ENCODE measurements at places on chromosomes 2 and 18.

- no peak for DNase-seq
These were observed 123.4 kb downstream of the MRO start for GRCh38 chr18:50696436-50696835.

GRCh38 chr2:168312036-168312822 is 64.8 kb upstream of the STK39 start:
- no peak for DNase-seq

DNA sequence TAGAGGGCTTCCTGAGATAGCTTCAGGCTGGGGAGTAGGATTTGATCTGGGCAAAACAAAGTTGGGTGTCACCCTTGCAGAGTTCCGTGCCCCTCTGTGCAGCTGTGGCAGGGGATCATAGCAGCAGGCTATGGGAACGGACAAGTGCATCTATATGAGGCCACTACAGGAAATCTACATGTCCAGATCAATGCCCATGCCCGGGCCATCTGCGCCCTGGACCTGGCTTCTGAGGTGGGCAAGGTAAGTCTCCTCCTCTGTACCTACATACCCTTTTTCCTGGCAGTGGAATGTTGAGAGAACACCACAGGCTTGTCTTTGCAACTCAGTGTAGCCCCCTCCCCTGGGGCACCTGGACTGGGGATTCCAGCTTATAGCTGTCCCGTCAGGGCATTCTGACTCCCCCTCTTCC is 3.5 kb downstream of the WDR54 start:
- DNase-seq, result no peak

- DNase-seq, result no peak
These were observed 3.5 kb downstream of the FARP2 start for GRCh38 chr2:241359481-241360045.

- no peak for DNase-seq
These were observed 1.8 kb upstream of the ID2 start for GRCh38 chr2:8679827-8680731.

- no peak for DNase-seq
These were observed 46.0 kb upstream of the SPHKAP start for GRCh38 chr2:228227466-228227865.

DNA sequence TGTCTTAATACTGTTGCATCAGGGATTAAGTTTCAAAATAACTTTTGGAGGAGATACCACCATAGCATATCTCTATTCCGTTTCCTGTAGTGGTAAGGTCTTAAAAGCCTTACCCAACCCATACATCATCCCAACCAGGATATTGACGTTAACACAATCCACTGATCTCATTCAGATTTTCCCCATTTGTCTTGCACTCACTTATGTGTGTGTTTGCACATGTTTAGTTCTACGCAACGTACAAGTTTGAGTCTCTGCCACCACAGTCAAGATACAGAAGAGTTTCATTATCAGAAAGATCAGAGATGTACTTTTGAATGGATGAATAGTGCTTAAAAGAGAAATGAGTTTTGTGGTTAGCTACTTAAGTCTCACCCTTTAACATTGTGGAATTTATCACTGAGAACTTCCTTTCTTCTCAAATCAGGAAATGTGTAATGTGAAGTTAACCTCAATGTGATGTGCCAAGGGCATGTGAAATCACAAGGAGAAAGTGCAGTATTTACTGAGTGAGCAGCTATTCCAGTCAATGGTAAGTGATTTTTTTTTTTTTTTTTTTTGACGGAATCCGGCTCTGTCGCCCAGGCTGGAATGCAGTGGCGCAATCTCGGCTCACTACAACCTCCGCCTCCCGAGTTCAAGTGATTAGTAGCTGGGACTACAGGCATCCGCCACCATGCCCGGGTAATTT is 69.2 kb upstream of the EPHA4 start:
- DNase-seq, result no peak

DNA sequence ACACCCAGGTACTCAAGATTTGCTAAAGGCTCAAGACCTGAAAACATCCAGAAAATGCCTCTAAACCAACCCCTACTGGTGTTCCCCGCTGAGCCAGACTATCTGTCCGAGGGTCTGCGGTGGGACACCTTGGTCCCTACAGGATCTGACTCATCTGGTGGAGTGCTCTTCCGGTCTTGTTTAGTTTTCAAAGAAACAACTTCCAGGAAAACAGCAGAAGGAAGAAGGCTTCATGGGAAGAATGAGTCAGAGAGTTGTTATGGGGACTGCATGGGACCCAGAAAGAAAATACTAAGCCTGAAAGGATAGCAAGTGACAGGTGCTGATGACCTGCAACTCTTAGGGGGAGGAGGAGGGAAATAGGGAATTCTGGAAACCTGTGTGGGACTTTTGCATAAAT is 41.3 kb downstream of the ZFP36L2 start:
- no peak for DNase-seq

DNA sequence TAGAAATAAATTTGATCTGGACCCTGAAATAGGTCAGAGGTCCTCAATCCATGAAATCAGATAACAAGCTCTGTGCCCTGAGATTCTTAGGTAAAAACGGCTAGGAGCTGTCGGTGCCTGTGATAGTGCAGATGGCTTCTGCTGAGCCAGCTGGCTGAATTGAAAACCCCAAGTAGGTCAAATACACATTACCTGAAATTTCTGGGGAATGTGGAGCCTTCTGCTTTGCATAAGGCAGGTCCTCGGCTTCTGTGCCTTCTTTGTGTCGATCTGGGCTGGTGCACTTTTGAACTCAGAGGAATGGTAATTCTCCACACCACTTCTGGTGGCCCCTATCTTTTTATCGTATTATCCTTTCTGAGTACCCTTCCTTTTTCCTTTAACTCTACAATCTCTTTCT is 66.6 kb downstream of the CNTNAP5 start:
- DNase-seq, result no peak

DNA sequence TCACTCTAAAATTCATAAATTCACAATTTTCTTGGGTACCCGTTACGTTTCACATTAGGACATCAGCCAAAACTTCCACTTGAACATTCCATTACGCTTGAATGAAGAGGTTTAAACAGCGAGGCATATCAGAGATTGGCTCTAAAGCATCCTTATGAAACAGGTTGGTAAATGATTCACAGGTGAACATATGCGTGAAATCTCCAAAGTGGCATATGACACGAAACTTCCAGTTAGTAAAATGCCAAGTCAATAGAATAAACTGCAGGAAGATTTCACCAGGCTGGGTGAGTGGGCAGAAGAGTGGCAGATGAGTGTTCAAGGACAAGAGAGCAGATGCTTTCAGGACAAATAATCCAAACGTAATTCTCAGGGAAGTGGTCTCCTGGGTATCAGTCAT is 33.9 kb upstream of the GLS start:
- DNase-seq, result no peak

DNA sequence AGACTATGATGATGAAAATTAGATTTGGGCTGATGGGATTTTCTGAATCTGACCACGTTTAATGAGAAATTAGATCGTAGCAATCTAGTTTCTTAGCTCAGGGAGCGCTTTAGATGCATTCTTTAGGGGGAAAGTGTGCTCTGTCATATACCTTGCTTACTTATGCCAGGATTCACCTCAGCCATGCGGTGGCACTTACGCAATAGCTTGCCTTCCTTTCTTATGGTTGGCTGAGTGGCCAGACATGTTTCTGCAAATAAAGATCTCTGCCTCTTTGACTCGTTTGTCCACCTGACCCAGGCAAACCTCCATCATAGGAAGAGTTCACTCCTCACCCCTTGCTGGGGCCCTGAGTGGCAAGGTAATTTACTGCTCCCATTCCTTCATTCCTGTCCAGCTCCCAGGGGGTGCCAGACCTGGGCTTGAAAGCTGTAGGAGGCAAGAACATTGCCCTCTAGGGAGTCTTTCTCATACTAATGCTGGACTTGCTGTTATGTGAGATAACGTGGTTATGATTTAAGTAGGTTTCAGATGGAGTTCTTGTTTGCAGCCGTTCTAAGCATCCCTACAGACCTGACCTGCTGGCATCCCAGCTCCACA is 57.1 kb downstream of the FBLN7 start:
- DNase-seq, result no peak

DNA sequence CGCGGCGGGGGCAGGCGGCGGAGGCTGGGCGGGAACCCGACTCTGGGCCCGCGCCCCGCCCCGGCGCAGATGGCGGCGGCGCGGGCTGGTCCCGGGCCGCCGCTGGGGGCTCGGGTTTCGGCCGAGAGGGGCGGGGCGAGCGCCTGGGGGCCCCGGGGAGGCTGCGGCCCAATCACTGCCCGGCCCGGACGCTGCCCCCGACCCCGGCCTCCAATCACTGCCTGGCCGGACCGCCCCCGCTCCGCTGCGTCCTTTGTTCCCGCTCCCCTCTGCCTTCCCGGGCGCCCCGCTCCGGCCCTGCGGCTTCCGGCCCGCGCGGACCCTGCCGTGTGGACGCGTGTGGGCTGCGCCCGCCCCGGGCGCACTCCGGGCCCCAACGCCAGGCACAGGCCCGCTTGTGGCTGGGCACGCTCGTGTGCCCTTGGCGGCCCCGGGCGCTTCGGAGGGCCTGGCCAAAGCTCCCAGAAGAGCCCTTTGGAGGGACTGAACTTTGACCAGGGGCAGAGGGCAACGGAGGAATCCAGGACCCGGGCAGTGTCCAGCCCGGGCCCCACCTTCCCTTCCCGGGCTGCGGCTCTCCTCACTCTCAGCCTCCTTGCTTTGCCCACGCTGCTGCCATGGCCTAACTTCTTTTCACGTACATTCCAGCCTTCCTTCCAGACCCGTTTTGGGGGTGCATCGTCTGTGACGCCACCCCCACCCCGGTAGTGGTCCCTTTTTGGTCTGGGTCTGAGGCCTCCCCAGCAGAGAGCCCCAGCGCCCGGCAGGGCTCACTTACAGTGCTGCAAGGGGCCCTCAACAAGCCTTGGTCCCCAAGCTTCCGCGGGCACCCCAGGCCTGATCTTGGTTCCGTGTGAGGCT is 27.1 kb upstream of the PTMA start:
- no peak for DNase-seq

DNA sequence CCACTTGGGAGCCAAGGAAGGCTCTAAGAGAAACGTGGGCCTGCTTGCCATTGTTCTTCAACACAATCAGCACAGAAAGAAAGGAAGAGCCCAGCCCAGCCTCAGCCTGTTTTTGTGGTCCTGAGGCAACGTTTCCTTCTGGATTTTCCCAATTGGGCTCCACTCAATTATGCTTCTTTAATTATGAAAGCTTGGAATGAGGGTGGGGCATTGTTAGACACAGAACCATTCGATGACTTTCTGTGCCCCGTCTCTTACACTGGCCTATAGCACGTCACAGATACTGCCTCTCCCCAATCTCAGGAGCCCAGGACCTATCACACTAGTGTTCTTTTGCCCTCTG is 207.4 kb downstream of the ZFP36L2 start:
- DNase-seq, result no peak

- DNase-seq, result no peak
These were observed 59.1 kb upstream of the BOD1L2 start for GRCh38 chr18:57087644-57088376.

DNA sequence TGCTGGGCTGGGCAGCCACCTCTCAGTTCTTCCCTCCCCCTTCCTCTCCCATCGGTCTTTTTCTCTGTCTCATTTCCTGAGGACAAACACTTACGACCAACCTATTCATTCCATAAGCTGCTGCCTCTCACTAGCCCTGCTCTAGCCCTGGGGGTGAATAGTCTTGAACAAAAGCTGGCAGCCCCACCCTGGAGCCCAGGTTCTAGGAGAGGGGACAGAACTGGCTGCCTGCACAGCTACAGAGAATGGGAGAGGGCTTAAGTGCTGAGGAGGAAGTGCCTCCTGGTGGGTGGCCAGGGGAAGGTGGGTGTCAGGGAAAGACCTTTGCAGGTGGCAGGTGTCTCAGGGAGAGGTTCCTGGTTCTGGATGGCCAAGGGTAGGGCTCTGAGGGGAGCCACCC is 22.8 kb downstream of the ANO7 start:
- DNase-seq, result no peak

GRCh38 chr2:120763508-120763907 is 27.8 kb downstream of the GLI2 start:
- no peak for DNase-seq

DNA sequence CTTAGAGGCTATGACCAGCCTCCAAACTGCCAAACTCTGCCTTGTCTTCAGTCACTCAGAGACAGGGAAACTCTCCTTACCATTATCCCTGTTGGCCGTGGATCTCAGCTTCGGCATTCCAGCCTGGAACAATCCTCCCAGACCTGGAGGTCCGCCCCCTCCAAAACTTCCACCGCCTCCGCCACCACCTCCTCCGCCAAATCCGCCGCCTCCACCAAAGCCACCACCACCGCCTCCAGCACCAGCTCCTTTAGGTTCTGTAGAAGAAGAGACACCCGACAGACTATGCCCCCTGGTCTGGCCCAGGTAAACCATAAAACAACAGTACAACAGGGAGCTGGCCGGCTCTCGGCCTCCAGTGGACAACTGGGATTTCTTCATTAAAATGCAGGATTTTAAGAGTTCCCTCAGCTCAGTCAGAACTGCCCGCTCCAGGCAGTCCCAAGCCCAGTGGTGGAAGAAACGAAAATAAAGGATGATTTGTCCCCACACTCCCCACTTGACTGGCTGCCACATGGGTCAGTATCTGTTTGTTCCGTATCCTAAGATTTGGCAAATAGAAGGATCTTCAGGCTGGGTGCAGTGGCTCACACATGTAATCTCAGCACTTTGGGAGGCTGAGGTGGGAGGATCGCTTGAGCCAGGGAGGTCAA is 22.4 kb downstream of the WIPF1 start:
- no peak for DNase-seq

- no peak for DNase-seq
These were observed 33.9 kb downstream of the SNORC start for GRCh38 chr2:232903989-232904388.

DNA sequence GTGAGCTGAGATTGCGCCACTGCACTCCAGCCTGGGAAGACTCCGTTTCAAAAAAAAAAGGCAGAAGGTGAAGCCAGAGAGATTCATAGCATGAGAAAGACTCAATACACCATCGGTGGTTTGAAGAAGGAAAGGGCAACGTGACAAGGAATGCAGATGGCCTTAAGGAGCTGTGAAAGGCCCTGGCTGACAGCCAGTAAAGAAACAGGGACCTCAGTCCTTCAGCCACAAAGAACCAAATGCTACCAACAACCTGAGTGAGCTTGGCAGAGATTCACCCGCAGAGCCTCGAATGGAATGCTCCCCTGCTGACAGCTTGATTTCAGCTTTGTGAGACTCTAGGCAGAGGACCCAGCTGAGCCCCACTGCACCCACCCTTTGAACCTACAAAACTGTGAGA is 154.9 kb upstream of the NDUFV2 start:
- DNase-seq, result no peak

DNA sequence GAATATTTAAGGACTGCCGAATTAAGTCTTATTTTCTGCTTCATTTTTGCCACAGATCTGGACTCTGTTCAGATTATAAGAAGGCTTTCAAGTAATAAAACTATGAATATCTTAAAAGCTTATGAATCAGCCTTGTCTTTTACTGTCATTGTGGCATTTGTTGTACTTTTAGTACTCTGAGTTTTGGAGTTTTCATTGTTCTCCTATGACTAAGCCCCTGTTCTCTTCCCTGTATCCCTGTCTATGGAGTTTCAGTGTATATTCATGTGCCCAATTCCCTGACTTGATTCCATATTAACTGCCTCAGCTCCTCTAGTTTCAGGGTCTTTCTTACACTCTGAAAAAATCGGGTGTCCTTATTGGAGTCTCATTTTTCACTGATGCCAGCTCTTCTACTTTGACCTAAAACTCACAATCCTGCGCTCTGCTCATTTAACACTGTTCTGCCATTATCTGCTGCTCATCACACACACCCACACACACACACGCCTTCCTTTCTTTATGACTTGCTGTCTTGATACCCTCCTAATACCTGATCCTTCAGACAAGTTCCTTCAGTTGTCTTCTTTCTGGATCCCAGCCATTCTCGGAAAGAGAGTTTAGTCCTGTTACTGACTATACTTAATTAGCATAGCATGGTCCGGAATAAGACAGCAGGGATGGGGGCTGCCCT is 511.8 kb downstream of the CPS1 start:
- no peak for DNase-seq

GRCh38 chr2:20796374-20796791 is 26.5 kb downstream of the LDAH start:
- no peak for DNase-seq

Data from activated T-cell treated with anti-CD3 and anti-CD28 coated beads for 48 hours (primary cell).